Hepatocyte (in vitro differentiated cells): ENCODE measurements at places on chromosomes 4 and X. TPM values are rescaled to one million over a fixed set of nuclear protein-coding genes. Genes with fewer than 3 reads are reported as not detected.

Gene DCAF8L2
- not detected in 2 replicates for total RNA-seq

Gene TMEM150C
- 4.0 and 4.5 TPM in 2 replicates for total RNA-seq

- H3K36me3 ChIP-seq: no peaks in the 10 kb centered on the region
- H3K27me3 ChIP-seq: peaks cover 11% of the 10 kb centered on the region
- H3K4me3 ChIP-seq: no peak overlapping the region
- no peak for DNase-seq
- no peak overlapping the region for H3K27ac ChIP-seq
Observed at GRCh38 chr4:3660086-3660927, 105.9 kb upstream of the ADRA2C start.

GRCh38 chr4:151729731-151730559 is 30.9 kb downstream of the GATB start:
- H3K27ac ChIP-seq: peak overlapping the region; percentile 66
- H3K4me3 ChIP-seq: no peak overlapping the region
- H3K27me3 ChIP-seq: no peaks in the 10 kb centered on the region
- H3K36me3 ChIP-seq: no peaks in the 10 kb centered on the region
- peak; percentile 58 for DNase-seq

- no peak overlapping the region for H3K4me3 ChIP-seq
- no peak for DNase-seq
- H3K27me3 ChIP-seq: no peaks in the 10 kb centered on the region
- H3K36me3 ChIP-seq: no peaks in the 10 kb centered on the region
Observed at GRCh38 chr4:138188406-138189084, 53.6 kb downstream of the SLC7A11 start.

DNA sequence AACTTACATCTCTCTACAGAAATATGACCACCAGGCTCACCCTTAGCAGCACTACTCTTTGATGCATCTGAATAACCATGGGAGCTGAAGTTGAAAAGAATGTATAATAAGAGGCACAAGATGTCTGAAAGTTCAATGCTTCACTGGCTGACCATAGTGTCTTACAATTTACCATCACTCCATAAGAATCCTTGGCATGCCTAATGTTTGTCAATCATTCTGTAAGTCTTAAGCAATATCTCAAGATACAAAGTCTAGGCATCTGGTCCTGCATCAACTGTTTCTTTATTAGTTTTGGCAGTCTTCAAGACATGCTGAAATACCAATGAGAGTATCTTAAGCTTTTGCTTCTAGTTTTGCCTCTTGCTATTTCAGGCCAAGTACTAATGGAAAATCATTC is 755.5 kb downstream of the STIM2 start:
- H3K4me3 ChIP-seq: no peak overlapping the region
- H3K4me1 ChIP-seq: no peaks in the 10 kb centered on the region
- no peaks in the 10 kb centered on the region for H3K36me3 ChIP-seq
- peaks cover 4% of the 10 kb centered on the region for H3K27me3 ChIP-seq

DNA sequence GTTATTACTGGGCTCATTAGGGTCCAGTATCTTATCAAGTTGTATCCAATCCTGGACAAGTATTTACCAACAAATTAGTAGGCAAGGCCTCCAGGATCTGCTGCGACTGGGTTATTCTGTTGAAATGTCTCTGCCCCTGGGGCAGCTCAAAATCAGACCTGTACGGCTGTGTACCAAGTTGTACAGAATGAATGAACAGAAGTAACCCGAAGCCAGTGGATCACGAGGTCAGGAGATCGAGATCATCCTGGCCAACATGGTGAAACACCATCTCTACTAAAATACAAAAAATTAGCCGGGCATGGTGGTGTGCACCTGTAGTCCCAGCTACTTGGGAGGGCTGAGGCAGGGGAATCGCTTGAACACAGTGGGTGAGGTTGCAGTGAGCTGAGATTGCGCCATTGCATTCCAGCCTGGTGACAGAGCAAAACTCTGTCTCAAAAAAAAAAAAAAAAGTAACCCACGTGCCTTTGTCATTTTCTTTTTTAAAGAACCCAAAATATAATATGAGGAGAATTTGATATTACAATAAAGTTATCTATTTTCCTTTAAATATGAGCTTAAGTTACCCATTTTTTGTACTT is 127.3 kb downstream of the CBR4 start:
- H3K27me3 ChIP-seq: no peaks in the 10 kb centered on the region
- no peak overlapping the region for H3K4me3 ChIP-seq
- H3K36me3 ChIP-seq: no peaks in the 10 kb centered on the region

DNA sequence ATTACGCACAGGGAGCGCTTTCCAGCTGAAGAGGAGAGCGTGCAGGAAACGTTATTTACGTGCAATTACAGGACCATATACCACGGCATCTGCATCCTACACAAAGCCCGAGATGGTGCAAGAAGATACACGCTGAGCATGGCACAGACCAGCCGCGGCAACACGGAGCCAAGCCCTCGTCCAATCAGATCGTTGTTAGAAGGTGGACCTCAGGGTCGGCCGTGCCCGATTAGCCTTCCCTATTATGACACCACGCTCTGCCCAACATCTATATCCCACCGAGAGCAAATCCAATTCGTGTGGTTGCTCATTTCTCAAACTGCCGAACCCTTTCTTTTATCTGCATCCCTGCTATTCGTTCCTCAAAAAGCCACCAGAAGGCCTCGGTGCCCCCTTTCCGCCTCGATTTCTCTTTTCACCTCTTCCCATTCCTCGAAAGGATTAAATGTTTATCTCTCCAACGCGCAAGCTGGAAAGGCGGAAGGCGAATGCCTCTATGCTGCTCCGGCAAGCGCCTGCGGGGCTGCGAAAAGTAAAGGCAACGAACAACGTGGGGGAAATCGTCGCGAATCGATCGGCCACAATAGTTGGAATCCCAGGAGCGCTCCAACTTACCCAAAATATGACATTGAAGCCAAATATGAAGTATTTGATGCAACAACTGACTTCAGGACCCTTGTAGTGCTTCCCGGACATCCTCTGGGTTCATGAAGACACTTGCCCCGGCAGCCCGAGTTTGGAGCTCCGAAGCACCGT is 702 bp downstream of the TSPAN5 start:
- peak overlapping the region; percentile 98 for H3K4me3 ChIP-seq
- H3K4me1 ChIP-seq: peaks cover 17% of the 10 kb centered on the region
- no peaks in the 10 kb centered on the region for H3K36me3 ChIP-seq
- H3K27me3 ChIP-seq: no peaks in the 10 kb centered on the region
